Stimulated activated CD4-positive, alpha-beta T cell treated with anti-CD3 and anti-CD28 coated beads, Interleukin-1b, Interleukin-23, amount 100 ng/mL, for 48 hours (primary cell): ENCODE measurements at places on chromosomes 4 and X.

DNA sequence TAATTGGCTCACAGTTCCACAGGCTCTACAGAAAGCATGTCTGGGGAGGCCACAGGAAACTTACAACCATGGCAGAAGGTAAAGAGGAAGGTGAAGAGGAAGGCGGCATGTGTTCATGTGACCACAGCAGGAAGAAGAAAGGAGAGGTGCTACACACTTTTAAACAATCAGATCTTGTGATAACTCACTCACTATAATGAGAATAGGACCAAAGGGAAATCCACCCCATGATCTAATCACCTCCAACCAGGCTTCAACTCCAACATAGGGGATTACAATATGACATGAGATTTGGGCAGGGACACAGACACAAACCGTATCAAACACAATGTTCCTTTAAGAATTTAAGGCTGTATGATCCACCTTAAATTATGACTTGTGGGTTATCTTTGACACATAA is 10.5 kb upstream of the PGM2 start:
- DNase-seq, result no peak

GRCh38 chrX:16756724-16757123 is 29.5 kb upstream of the TXLNG start:
- DNase-seq, result no peak

DNA sequence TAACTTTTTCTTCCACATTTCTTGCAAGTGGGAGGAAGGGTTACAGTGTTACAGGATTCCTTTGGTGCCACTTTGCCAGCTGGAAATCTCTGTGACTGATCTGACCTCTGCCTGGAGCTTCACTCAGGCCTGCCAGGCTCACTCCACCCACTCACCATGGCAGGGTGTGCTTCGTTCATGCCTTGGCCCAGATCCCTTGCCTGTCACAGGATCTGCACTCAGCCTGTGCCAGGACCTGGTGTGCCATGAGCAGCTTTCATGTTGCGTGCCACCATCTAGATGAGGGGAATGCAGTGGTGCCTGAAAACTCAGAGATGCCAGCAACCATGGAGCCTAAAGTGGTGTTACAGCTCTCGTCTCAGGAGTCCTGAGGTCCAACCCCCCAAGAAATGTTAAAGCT is 2596.4 kb downstream of the PCDH7 start:
- DNase-seq, result no peak

GRCh38 chr4:104429150-104429741 is 65.4 kb downstream of the CXXC4 start:
- no peak for DNase-seq

GRCh38 chrX:13013363-13014110 is 30.9 kb downstream of the FAM9C start:
- no peak for DNase-seq

DNA sequence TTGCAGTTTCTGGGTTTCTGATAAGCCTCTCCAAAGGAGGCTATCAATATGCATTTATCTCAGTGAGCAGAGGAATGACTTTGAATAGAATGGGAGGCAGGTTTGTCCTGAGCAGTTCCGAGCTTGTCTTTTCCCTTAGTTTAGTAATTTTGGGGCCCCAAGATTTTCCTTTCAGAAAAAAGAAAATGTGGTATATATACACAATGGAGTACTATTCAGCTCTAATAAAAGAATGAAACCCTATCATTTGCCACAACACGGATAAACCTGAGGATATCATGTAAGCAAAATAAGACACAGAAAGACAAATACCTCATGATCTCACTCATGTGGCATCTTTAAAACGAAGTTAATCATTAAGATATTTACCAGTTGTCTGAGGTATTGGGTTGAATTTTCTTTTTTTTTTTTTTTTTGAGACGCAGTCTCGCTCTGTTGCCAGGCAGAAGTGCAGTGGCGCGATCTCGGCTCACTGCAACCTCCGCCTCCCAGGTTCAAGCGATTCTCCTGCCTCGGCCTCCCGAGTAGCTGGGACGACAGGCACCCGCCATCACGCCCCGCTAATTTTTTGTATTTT is 540 bp downstream of the ZNF721 start:
- no peak for DNase-seq

DNA sequence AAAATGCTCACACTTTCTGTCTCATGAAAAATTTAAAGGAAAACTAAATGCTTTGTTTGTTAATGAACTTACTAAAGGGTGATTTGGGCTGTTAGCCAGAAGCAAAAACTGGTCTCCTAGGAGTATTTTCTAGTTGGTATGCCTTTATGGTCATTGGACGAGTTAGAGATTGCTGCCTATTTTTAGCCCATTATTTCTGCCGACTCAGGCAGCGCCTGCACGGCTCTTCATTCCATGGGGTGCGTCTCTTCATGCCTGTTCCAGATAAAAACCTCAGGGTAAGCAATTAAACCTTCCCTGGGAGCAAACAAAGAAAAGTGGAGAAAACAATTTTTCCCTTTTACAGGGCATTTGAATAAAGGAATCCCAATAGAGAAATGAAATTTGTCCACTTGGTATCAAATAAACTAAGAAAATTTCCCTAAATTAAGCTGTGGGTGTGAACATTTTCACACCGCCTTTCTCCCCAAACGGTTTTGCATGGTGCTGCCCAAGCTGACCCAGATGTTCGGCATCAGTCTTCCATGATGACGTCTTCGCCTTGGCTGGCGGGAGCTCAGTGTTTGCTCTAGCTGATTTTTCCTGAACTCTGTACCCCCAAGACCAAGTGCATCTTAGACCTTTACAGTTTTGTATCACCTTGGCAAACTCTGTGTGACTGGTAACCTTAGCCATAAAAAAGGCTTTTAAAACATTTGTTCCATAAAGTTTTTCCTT is 61.7 kb upstream of the ADGRG2 start:
- no peak for DNase-seq

DNA sequence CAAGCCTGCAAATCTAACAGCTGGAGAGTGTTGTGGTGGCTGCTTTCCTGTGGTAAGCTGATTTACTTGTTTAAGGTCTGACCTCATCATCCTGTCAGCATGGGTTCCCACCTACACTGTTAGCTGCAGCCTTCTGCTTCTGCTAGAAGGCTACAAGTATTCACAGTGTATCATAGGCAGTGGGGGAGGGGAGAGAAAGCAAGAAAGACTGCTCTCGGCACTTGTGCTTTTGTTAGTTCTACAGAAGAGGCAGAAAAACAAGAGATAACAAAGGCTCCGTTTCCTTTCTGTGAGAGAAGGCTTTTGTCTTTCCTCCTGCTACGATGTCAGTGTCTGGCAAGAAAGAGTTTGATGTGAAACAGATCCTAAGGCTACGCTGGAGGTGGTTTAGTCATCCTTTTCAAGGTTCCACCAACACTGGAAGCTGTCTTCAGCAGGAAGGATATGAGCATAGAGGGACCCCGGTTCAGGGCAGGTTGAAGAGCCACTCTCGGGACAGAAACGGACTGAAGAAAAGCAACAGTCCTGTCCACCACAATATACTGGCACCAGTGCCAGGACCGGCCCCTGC is at the start of gene KLHL4:
Gene KLHL4, plus strand, starts transcription at position 232 of the 571 bp plus-strand sequence. Its CDS starts 92 bp downstream, at position 324.
- DNase-seq, result no peak

GRCh38 chr4:7769396-7770223 is 170.1 kb downstream of the AFAP1 start:
- no peak for DNase-seq

DNA sequence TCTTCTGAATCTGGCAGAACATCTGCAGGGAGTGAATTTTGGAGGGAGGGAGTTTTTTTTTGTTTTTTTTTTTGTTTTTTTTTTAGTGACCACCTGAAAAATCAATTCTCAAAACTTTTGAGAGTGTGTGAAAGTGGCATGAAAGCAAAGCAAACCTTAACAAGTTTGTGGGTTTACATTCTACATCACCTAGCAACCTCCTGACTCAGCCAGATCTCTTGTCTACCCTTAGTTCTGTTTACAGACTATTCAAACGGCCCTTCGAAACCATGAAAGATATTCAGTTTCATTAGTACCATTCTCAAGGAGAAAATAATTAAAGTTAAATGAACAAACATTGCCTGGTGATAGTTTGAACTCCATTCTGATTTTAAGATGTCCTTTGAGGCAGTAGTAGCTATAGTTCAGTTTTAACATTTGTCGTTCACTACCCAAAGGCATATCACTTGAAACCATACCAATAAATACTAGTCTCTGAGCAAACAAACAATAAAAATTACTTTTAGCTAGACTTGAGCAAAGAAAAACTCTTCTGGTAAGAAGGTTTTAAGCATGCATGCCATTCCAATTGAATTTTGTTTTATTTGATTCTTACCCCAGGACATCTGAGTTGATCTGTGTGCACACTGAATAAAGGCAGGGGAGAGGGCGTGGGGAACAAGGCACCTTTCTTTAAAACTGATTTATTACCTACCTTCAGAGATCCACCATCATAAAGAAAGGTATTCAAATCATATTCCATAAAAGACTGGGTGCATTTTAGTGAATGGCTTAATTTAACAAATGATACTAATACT is 137.7 kb downstream of the ARX start:
- no peak for DNase-seq

DNA sequence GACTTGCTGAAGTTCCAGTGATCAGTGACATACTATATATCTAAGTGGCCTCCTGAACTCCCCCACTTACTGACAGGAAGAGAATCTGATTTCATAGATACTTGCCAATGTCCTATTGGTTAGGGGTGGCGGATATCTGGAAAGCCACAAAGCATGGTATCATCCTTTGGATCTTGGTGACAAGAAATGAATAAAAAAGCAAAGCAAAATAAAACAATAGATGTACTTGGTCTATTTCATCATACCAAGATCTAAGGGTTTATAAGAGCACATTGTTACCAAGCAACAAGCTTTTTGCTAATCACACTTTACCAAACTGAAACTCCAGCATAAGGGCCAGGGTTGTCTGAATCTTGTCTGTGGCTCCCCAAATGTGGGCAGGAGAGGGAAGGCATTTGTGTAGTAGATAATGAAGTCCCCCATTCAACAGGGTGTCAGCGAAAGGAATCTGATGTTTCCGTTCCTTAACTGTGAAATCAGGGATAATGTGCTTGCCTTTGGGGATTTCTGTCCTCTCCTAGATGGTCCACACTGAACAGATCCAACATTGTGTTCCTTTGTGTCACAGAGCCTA is 125.0 kb upstream of the SMIM10 start:
- DNase-seq, result no peak

DNA sequence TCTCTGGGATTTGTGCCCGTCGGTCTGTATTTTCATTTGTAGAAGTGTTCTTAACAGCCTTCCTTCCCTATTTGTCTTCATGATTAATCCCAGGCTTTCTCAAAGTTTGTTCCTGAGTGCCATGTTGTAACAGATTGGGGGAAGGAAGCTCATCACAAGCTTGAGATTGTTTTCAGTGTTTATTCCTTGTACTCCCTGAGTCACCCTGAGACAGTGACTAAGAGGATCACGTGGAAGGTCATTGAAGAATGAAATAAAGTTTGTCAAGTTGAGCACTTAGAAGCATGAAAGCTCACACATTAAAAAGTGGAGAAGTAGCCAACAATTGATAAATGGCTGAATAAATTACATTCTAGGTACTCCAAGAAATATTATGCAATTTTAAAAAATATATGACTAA is 153.5 kb upstream of the FAM241A start:
- no peak for DNase-seq

DNA sequence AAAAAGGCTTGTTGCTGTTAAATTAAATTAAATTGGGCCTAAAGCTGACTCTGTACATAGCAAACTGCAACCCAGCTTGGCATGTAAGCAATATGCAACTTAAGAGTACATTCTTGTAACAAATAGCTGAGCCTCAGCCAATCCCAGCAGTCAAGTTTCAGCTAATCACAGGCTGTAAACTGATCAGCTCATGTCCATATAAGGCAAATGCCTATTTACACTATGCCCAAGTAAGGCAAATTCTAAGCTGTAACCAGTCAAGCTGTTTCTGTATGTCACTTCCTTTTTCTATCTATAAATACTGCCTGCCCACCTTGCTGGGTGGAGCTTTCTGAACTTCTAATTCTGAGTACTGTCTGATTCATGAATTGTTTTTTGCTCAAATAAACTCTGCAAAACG is 429.1 kb upstream of the FTHL17 start:
- no peak for DNase-seq

- peak; percentile 56 for DNase-seq
Measured at GRCh38 chrX:135974279-135974856, 580 bp upstream of the MMGT1 start.

DNA sequence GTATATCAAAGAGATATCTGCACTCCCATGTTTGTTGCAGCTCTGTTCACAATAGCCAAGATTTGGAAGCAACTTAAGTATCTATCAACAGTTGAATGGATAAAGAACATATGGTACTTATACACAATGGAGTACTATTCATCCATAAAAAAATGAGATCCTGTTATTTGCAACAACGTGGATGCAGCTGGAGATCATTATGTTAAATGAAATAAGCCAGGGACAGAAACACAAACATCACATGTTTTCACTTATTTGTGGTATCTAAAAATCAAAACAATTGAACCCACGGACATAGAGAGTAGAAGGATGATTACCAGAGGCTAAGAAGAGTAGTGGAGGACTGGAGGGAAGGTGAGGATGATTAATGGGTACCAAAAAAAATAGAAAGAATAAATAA is 14.2 kb downstream of the IQCM start:
- no peak for DNase-seq
